CD4-positive, alpha-beta T cell treated with Interleukin-15 for 1 hour (primary cell): ENCODE measurements at places on chromosomes 2 and 18.

- DNase-seq: no peak
Measured at GRCh38 chr18:11147371-11147951, 1.9 kb downstream of the PIEZO2 start.

DNA sequence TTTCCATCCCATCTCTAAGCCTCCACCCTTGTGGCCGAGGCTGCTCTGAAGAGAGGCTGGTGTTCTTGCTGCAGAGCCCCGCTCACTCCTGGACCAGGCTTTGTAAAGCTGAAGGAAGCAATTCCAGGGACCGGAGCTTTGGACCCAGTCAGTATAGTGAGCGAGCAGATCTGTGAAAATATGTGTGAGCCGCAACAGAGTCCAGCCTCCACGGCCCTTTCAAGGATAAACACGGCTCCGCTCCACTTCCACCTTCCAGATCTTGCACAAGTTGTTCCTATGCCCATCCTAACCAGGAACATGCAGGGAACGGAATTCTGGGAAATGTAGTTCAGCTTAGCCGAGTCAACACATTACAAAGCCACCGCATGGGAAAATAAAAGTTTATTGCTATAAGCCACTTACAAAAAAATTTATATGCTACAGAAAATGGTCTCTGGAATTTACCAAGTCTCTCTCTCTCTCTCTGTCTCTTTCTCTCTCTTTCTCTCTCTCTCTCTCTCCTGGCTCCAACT, 151.7 kb upstream of the ZNF521 start:
- no peak for DNase-seq

- no peak for DNase-seq
Measured at GRCh38 chr2:127954857-127955256, 69.1 kb upstream of the AMMECR1L start.

DNA sequence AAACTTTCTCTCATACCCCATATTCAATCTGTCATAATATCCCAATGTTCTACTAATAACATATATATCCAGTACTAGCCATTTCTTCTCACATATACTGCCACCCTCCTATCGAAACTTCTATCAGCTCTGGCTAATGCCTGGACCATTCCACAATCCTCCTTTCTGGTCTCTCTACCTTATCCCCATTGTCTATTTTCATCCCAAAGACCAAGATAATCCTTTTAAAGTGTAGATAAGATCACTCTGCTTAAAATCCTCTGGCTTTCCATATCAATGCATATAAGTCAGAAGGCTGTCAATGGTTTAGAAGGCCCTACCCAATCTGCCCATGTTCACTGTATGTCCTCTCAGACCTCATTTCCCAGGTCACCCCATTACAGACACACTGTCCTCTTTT, 229.6 kb downstream of the ZEB2 start:
- no peak for DNase-seq

GRCh38 chr2:102753563-102754159, 8.2 kb upstream of the TMEM182 start:
- no peak for DNase-seq

DNA sequence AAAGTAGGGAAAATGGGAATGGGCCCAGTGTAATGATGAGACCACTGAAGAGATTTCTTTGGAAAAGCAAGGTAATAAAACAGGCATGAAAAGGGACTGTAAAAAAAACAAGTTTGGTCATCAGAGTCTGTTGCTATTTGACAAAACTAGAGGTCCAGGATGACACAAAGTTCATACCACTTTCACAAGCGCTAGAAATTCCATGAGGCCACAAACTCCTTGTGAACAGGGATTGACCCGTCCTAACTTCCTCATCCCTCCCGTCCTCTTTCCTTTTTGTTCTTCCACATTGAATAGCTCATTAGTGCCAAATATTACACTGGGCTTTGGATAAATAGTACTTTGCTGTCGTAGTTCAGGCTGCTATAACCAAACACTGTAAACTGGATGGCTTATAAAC, 188.8 kb upstream of the EPC2 start:
- no peak for DNase-seq

DNA sequence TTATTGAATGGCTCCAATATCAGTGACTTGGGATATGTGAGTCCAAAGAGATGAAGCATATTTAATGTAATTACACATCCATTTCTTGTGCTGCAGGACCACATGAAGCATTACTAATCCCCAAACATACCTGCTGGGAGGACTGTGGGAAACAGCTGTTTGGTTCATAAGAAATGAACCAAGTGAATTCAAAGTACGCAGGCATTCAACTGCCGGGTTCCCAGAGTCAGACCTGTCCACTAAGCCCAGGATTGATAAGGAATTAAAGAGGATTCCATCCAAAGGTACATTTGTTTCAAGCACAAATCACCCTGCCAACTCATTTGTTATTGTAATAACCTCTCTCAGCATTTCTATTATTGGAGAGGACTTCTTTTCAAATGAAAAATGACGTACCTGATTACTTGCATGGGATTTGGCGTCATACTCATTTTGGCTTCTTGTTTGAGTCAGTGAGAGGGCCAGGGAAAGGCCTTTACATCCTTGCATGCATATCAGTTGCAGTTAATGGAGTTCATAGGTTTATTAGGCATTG, 230.7 kb downstream of the TXNL1 start:
- DNase-seq: no peak
